Stimulated activated CD4-positive, alpha-beta T cell treated with anti-CD3 and anti-CD28 coated beads, Interleukin-15, amount 100 ng/mL, for 1 hour (primary cell): ENCODE measurements at places on chromosomes 1 and 21.

DNA sequence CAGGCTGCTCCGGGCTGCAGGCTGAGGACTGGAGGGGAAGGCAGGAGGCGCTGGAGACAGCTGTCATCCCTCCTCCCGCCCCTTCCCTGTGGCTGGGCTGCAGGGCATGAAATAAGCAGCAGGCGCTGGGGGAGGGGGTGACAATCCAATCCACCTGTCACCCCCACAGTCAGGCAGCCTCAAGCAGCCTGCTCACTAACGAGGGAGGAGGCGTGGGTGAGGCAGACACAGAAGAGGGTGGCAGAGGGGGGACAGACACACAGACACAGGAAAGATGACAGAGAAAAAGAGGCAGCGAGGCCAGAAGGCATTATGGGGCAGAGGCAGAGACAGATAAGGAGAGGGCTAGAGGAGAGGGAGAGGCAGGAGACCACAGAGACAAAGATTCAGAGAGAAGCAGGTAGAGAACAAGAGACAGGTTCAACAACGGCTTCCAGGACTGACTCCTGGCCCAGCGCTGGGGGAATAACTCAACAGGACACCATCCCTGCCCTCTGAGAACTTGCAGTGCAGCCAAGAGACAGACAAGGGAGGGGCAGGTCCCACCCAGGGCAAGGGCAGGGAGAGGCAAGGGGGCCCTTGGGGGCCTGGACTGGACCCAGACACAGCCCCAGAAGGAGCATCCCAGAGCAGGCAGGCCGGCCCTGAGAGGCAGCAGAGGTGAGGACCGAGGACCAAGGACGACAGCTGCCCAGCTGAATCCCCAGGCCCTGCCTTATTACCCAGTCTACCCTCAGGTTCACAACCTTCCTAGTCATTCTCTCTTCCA is 11.2 kb downstream of the MEF2D start:
- DNase-seq, result no peak

DNA sequence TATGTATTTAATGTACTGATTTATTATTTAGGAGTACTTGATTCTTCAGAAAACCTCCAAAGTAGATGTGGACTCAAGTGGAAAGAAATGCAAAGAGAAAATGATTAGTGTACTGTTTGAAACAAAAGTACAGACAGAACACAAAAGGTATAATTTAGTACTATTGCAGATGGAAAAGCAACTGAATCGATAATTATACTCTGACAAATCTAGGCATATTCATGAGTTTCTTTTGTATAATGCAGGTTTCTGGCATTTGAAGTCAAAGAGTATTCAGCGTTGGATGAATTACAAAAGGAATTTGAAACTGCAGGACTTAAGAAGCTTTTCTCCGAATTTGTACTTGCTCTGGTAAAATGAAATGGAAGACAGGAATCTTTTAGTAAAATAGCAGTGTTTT is 12.5 kb downstream of the RWDD3 start:
- DNase-seq, result no peak

DNA sequence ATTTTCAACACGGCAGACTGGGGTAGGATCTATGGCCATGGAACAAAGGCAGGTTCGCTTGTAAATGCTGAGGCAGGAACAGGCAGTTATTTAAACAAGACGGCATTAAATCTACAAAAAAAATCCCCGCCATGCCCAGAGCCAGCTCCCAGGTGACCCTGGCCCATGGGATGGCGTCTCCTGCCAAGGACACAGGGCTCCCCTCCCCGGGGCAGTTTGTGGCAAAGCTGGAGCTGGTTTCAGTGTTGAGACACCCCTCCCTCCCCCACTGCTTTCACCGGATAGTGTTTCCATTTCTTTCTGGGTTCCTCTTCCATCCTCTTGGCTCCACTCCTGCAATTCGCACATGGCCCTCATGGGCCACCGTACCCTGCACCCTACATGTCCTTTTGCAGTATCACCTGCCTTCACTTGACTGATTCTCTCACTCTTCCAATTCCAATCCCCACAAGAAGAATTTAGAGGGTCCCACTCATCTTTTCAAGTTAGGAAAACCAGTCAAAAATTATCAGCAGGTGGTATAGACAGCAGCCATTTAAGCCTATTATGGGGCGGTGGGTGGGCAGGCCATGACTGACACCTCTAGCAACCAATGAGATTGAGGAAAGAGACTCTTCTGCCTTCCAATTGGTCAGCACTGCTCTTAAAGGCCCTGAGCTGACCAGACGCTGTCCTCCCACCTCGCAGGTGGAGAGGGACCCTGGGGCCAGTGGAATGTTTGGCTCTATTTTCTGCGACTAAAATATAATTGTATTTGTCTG is 52.0 kb downstream of the OLIG1 start:
- no peak for DNase-seq

DNA sequence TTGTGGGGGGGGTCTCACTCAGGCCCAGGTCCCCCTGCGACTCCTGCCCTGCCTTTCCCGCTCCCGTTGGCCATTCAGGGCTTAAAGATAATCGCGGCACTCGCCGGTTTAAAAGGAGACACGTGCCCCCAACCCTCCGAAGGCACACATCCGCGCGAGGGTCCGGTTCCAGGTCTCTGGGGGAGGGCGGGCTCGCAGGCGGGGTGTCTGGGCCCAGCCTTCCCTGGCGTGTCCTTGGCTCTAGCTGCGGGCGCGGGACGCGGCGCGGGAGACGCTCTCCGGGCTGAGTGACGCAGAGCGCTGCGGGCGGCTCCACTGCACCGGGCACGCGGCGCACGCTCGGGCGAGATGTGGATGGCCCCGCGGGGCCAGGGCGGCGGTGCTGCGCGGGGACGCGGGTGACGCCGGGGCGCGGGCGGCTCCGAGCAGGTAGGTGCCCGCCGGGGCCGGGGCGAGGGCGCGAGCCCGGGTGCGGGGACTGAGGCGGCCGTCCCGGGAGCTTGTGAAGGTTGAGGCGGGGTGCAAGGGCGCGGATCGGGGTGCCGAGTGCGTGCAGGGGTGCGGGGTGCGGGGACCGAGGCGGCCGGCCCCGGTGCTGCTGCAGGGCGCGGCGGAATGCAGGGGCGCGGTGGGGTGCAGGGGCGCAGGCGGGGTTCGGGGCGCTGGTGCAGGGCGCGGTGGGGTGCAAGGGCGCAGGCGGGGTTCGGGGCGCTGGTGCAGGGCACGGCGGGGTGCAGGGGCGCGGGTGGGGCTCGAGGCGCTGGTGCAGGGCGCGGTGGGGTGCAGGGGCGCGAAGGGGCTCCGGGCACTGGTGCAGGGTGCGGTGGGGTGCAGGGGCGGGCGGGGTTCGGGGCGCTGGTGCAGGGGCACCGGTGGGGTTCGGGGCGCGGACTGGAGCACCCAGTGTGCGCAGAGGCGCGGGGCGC is 3.3 kb upstream of the TRPM2 start:
- DNase-seq, result no peak

DNA sequence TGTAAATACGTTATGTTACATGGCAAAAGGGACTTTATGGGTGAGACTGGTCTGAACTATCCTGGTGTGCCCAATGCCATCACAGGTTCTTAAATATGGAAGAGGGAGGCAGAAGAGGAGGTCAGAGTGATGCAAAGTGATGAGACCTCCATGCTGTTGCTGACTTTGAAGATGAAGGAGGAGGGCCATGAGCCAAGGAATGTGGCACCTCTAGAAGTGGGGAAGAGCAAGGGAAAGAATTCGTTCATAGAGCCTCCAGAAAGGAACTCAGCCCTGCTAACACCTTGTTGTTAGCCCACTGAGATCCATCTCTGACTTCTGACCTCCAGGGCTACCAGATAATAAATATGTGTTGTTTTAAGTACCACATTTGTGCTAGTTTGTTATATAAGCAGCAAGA is 462.0 kb downstream of the RPS6KC1 start:
- DNase-seq, result no peak

GRCh38 chr1:53567851-53568250 is 108.7 kb downstream of the DMRTB1 start:
- DNase-seq, result no peak

DNA sequence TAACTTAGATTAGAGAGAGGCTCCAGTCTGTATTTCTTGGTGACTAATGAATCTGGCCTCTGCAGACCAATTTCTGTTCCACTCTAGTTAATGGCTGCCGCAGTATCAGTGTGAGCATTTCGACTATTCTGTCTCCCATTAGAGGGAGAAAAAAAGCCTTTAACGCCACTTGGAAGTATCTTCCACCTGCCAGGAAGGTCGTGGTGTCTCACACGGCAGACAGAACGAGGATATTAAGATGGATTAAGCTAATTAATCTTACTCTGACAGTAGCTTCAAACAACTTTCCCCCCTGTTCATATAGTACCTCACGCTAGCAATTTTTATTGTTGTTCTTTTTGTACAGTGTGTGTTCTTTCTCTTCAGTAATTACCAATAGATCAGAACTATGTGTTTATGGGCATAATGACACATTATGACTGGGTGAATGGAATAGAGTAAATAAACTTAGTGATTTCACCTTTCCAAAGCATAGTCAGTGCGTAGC is 153.8 kb downstream of the ADGRL2 start:
- DNase-seq, result no peak

DNA sequence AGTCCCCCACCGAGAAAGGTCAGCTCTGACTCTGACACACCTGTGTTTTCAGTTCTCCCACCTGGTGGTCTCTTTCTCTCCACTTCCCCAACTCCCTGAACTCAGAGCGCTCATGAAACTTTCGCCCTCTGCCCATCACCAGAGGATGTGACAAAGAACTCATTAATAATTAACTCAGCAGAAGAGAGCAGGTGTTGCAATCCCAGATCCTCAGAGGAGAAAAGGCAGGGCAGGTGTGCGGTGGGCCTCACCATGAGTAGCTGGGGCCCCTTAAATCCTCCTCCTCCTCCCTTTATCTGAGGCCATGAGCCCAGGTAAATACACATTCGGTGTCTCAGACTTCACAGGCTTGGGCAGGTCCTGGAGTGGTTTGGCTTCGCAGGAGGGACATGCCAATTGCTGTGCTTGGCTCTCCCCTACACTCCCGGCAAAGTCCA is 1.7 kb upstream of the LAMB3 start:
- DNase-seq, result no peak

GRCh38 chr1:110604586-110605148 is 1.5 kb downstream of the KCNA2 start:
- DNase-seq, result no peak
